Suprapubic skin (tissue), 4 donors: ENCODE measurements at places on chromosomes 5 and 9.

GRCh38 chr9:93387791-93388190 is 63.7 kb upstream of the FAM120A start:
- H3K36me3 ChIP-seq, result no peaks in the 10 kb centered on the region
- no peak overlapping the region for H3K27ac ChIP-seq
- no peak overlapping the region for H3K4me3 ChIP-seq
- no peak for DNase-seq
- no peaks in the 10 kb centered on the region for H3K27me3 ChIP-seq

DNA sequence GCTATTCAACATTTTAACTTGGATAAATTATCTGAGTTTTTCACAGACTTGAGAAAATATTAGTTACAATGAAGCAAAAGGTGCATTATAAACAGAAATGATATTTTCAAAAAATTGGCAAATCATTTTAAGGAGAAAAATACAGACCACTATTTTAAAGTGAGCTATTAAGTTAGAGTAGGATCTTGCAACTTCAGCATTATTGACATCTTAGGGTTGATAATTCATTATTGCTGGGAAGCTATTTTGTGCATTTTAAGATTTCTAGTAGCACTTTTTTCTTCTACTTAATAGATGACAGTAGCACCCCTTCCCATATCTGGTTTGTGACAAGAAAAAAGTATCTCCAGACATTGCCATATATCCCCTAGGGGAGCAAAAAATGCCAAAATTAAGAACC is 774.1 kb downstream of the CDH12 start:
- no peaks in the 10 kb centered on the region for H3K27me3 ChIP-seq
- no peaks in the 10 kb centered on the region for H3K4me1 ChIP-seq
- no peak for DNase-seq
- no peak overlapping the region for H3K4me3 ChIP-seq
- H3K36me3 ChIP-seq, result no peaks in the 10 kb centered on the region

DNA sequence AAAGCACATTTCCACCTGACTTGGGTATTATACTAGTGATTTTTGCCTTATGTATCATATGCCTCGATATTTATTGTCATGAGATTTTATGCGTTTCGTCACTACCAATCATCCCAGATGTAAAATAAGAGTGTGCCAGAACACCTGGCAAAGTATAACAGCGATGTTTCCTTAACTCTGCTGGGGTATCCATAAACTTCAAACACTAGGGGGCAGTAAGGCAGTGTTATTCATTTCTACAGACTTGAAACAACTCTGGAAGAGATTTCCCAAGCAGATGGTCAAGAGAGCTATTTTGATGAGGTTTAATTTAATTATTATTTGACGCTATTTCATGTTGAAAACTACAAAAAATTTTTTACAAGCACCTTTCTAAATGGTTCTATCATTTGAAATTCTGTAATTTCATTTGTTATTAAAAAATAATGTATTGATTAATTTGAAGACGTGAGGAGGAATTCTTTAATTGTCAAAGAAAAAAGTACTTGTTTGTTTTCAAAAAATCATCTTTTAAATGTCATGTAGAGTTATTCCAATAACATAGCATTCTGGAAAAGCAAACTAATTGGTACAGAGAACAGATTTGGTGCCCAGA is 388.5 kb upstream of the CTNND2 start:
- no peak overlapping the region for H3K27ac ChIP-seq
- DNase-seq, result no peak
- H3K27me3 ChIP-seq, result no peaks in the 10 kb centered on the region
- no peak overlapping the region for H3K4me3 ChIP-seq

- H3K27ac ChIP-seq, result no peak overlapping the region
- DNase-seq, result no peak
- no peaks in the 10 kb centered on the region for H3K36me3 ChIP-seq
Observed at GRCh38 chr5:139130214-139130613, 68.0 kb downstream of the SIL1 start.

GRCh38 chr9:94577571-94577970 is 16.1 kb downstream of the FBP2 start:
- DNase-seq, result no peak
- H3K27me3 ChIP-seq, result no peaks in the 10 kb centered on the region
- no peak overlapping the region for H3K4me3 ChIP-seq
- no peaks in the 10 kb centered on the region for H3K36me3 ChIP-seq
- H3K4me1 ChIP-seq, result no peaks in the 10 kb centered on the region
- no peak overlapping the region for H3K27ac ChIP-seq

DNA sequence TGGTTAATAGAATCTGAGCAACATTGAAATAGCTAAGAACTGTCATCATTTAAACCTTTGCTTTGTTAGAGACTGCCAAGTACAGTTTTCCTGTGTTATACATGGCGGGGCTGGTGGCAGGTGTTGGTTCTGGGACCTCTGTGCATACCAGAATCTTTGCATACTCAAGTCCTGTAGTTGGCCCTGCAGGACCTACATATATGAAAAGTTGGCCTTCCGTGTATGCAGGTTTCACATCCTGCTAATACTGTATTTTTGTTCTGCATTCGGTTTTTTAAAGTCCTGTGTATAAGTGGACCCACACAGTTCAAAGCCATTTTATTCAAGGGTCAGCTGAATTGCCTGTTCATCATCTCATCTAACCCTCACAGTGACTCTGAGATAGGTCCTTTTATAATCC is 36.4 kb downstream of the LARP1 start:
- H3K4me3 ChIP-seq, result no peak overlapping the region
- H3K27ac ChIP-seq, result no peak overlapping the region
- no peak for DNase-seq
- H3K4me1 ChIP-seq, result peaks cover 19% of the 10 kb centered on the region

GRCh38 chr9:113192455-113192854 is 28.6 kb downstream of the FKBP15 start:
- DNase-seq, result no peak
- H3K36me3 ChIP-seq, result peaks cover 55% of the 10 kb centered on the region
- H3K4me3 ChIP-seq, result no peak overlapping the region
- H3K4me1 ChIP-seq, result peaks cover 10% of the 10 kb centered on the region
- no peaks in the 10 kb centered on the region for H3K27me3 ChIP-seq

DNA sequence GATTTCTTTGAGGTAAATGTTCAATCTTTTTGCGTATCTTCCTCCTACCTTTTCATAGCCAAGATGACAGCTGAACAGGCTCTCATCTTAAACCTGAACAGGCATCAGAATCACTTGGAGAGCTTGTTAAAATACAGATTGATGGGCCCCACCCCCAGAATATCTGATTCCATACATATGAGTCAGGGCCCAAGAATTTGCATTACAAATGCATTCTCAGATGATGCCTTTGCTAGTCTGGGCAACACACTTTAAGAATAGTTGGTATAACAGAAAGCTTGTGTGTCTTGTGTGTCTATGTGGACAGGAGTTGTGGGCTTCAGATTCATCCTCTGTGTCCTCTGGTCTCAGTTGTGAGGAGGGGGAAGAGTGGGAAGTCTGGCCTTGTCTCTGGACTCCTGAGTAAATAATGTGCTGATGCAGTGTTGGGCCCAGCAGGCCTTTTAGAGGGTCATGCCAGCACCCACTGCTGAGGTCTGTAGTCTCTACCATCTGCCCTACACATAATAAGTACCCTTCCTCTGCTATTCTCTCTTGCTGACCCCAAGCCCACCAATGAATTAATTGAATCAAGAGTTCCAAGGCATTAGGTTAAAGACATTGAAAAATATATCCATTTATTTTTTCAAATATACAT is 43.1 kb downstream of the PTCD2 start:
- H3K36me3 ChIP-seq, result peaks cover 24% of the 10 kb centered on the region
- H3K4me1 ChIP-seq, result peaks cover 13% of the 10 kb centered on the region
- H3K27me3 ChIP-seq, result no peaks in the 10 kb centered on the region
- H3K4me3 ChIP-seq, result no peak overlapping the region
- DNase-seq, result no peak

DNA sequence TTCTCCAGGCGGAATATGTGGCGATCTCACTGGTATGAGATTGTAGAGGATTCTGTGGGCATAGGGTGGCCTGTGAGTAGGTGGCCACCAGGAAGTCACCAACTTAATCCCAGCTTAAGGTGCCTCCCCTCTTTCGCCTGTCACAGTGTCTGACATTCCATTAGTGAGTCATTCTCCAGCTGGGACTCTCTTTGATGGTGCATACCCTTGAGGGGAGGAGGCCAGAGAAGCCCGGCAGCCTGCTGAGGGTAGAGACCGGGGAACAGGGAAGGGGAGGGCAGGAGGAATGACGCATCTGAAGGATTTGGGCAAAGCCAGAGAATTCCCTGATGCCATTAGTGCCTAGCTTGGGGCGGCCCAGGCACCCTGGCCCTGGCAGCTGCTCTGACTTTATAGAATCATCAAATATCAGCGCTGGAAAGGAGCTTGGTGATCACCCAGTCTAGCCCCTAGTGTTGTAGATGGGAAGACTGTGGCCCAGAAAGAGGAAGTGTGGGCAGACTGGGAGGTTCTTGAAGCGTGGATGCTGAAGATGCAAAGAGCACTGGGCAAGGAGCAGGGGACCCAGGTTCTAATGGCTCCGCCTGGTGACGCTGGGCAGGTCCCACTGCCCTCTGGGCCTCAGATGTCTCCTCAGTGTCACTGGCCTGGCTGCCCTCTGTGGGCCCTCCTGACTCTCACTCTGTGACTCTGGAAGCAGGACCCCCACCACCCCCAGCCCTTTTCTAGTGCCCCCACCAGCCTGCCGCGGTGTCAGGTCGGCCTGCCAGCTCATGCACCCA is 41.4 kb downstream of the DAB2IP start:
- H3K4me1 ChIP-seq, result peaks cover 8% of the 10 kb centered on the region
- peak overlapping the region; percentile 55 for H3K27ac ChIP-seq
- no peak overlapping the region for H3K4me3 ChIP-seq
- no peaks in the 10 kb centered on the region for H3K36me3 ChIP-seq

- DNase-seq, result no peak
- no peaks in the 10 kb centered on the region for H3K27me3 ChIP-seq
- peaks cover 15% of the 10 kb centered on the region for H3K4me1 ChIP-seq
- no peak overlapping the region for H3K4me3 ChIP-seq
- no peaks in the 10 kb centered on the region for H3K36me3 ChIP-seq
Observed at GRCh38 chr5:36659411-36659810, 53.0 kb downstream of the SLC1A3 start.

GRCh38 chr9:114303571-114303970 is 19.3 kb upstream of the ORM1 start:
- H3K27ac ChIP-seq, result no peak overlapping the region
- H3K4me3 ChIP-seq, result no peak overlapping the region
- peaks cover 14% of the 10 kb centered on the region for H3K36me3 ChIP-seq
- no peak for DNase-seq
- no peaks in the 10 kb centered on the region for H3K4me1 ChIP-seq
- no peaks in the 10 kb centered on the region for H3K27me3 ChIP-seq

GRCh38 chr9:14747111-14747510 is 24.6 kb upstream of the CER1 start:
- no peak overlapping the region for H3K4me3 ChIP-seq
- H3K36me3 ChIP-seq, result no peaks in the 10 kb centered on the region
- DNase-seq, result no peak
- no peaks in the 10 kb centered on the region for H3K4me1 ChIP-seq
- H3K27ac ChIP-seq, result no peak overlapping the region
- no peaks in the 10 kb centered on the region for H3K27me3 ChIP-seq

GRCh38 chr5:76269932-76270610 is 133.0 kb upstream of the IQGAP2 start:
- H3K4me3 ChIP-seq, result no peak overlapping the region
- no peak for DNase-seq
- H3K4me1 ChIP-seq, result peaks cover 6% of the 10 kb centered on the region

DNA sequence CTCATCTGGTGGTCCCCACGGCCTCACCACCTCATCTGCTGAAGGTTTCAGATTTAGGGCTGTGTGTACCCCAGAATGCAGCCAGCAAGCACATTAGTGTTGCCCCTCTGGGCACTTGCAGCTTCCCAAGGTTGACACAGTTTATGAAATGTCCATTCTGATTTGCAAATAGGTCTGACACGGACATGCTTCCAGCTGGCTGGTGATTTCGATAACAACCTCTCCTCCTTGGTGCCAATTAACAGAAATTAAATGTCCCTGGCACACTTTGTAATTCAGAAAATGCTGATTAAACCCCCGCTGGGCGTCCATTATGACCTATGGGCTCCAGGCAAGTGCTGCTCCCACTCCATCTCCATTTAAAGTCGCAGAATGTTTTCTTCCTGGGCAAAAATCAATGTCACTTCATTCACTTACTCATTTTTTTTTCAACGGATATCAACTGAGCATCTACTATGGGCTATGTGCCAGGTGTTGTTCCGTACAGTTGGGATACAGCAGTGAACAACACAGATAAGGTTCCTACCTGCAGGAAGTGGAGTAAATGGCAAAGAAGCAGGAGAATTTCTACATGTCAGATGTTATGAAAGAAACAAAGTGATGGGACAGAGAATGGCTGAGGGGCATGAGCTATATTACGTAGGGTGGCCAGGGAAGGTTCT is 32.0 kb downstream of the PLAC8L1 start:
- H3K4me1 ChIP-seq, result peaks cover 2% of the 10 kb centered on the region
- peaks cover 3% of the 10 kb centered on the region for H3K27me3 ChIP-seq
- H3K27ac ChIP-seq, result no peak overlapping the region
- no peaks in the 10 kb centered on the region for H3K36me3 ChIP-seq
- H3K4me3 ChIP-seq, result no peak overlapping the region
- DNase-seq, result no peak

GRCh38 chr9:107737987-107738743 is 248.6 kb upstream of the KLF4 start:
- no peak overlapping the region for H3K4me3 ChIP-seq
- peaks cover 69% of the 10 kb centered on the region for H3K4me1 ChIP-seq
- peak; percentile 92 for DNase-seq
- H3K27ac ChIP-seq, result peak overlapping the region; percentile 85
- no peaks in the 10 kb centered on the region for H3K36me3 ChIP-seq

GRCh38 chr9:101578378-101578777 is 16.4 kb downstream of the PPP3R2 start:
- no peak overlapping the region for H3K4me3 ChIP-seq
- no peaks in the 10 kb centered on the region for H3K36me3 ChIP-seq
- no peak overlapping the region for H3K27ac ChIP-seq
- H3K27me3 ChIP-seq, result no peaks in the 10 kb centered on the region

DNA sequence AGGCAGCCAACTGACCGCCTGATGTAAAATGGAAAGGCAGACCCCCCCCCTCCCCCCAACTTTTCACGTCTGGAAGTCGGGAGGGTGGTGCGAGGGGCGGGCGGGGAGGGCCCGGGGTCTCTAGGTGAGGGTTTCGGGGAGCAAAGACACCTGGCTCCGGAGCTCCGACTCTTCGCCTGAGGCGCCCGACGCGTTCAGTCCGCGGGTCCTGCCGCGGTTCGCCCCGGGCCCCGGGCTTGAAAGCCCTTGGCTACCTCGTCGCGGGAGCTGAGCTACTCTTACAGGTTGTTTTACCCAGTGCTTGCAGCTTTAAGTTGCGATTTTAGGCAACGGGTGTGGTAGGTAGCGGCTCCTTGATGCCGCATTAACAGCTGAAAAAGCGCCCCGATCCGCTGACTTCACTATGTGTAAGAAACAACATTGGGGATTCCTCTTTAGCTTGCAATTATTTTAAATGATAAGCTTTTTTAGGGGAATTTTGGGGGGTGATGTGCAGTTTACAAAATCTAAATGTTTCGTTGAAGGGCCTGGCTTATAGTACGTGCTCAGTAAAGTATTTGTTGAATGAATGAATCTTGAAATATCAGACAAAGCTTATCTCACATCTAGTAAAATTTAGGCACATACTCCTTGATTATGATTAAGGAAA is 722 bp downstream of the CDC42SE2 start:
- H3K36me3 ChIP-seq, result no peaks in the 10 kb centered on the region
- DNase-seq, result no peak
- peak overlapping the region; percentile 95 for H3K27ac ChIP-seq
- no peaks in the 10 kb centered on the region for H3K27me3 ChIP-seq
- peaks cover 58% of the 10 kb centered on the region for H3K4me1 ChIP-seq
- peak overlapping the region; percentile 99 for H3K4me3 ChIP-seq
